Left colon (tissue), 2 donors: ENCODE measurements at places on chromosomes 12 and 14.

GRCh38 chr12:40238266-40238902 lies 13.6 kb downstream of the LRRK2 start:
- no peak for DNase-seq

DNA sequence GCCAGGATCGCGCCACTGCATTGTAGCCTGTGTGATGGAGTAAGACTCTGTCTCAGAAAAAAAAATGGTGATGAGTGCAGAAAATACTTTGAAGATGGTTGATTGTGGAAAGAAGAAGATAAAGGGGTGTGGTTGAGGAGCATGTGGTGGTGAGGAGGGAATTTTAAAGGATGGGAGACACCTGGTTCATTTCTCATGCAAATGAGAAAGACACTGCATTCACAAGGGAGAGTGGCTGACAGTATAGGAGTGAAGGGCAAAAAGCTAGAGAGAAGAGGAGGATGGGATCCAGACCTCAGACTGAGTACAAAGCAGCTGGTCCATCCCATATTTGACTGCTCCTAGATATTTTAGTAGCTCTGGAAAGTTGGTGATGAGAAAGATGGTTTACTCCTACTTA lies 206.0 kb downstream of the SNAPC1 start:
- DNase-seq = no peak

GRCh38 chr14:29743531-29743930 lies 184.1 kb downstream of the PRKD1 start:
- DNase-seq = no peak

GRCh38 chr12:98669751-98670150 lies 24.7 kb downstream of the APAF1 start:
- no peak for DNase-seq

DNA sequence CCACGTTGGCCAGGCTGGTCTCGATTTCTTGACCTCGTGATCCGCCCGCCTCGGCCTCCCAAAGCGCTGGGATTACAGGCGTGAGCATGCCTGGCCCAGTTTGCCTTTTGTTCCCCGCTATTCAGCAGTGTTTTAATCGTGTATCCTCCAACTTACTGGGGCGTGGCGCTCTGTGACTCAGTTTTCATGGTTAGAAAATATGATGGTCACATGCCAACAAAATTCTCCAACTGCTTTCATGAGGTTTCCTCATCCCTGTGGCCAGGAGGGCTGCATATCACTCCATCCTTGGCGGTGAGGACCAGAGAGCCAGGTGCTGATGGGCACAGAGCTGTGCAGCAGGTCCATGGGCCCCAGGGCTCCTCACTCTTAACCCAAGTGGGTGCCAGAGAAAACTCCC lies 33.0 kb upstream of the PRMT8 start:
- no peak for DNase-seq

GRCh38 chr14:101975231-101975630 lies 10.9 kb downstream of the DYNC1H1 start:
- DNase-seq = no peak

DNA sequence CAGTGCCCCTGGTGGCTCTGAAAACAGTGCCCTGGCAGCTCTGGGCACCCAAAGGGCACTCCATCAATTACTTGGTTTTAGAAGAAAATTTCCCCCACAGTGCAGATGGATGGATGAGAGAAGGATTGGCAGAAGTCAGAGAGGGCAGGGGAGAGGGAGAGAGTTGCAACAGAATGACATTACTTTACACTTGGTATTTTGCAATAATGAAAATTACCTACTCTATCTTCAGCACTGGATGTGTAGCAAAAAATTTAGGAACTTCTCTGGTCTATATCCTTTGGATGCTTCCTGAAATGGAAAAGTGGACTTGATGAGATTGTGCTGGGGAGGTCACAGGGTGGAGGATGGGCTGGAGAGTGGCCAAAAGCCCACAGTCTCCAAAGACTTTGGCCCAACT lies 193.2 kb downstream of the CHST11 start:
- no peak for DNase-seq

GRCh38 chr14:105056303-105056831 lies 8.9 kb downstream of the GPR132 start:
- no peak for DNase-seq

DNA sequence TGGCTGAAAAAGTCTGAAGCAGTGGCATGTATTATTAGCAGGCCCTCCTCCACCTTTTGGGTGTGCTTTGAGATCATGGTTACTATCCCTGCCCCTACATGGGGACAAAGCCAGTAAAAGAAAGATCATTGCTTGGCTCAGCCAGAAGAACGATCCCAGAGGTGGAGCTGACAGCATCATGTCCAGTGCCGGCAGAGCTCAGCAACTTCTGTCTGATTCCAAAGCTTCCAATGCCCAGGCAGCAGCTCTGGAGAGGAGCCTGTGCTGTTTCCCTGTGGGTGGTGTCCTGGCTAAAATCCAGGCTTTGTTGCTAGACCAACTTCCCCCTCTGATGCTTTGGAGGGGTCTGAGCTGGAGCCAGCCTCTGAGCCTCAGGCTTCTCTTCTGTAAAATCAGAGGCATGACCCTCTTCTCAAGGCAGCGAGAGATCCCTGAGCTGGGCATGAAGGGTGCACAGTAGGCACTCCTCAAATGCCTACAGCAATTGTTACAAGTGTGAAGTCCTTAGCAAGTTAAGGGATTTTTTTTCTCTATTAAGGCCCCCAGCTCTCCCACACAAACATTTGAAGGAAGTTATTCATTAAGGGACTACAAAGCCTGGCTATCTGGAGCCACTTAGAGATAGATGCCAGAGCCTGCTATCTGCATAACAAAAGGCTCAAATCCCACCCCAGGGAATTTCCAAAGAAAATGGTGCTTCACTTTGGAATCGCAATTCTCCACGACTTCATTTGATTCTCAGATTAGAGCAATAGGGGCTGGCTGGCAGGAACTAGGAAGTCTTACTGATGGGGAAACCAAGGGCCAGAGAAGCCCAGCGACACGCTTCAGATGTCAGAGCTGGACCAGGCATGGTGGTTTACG lies 10.9 kb upstream of the GSC start:
- no peak for DNase-seq

- DNase-seq = no peak
Observed at GRCh38 chr12:108797677-108798076, 59.7 kb downstream of the SSH1 start.

GRCh38 chr12:45907955-45908354 lies 82.4 kb downstream of the SCAF11 start:
- DNase-seq = no peak

- DNase-seq = no peak
Observed at GRCh38 chr12:69401940-69402339, 42.4 kb downstream of the YEATS4 start.

DNA sequence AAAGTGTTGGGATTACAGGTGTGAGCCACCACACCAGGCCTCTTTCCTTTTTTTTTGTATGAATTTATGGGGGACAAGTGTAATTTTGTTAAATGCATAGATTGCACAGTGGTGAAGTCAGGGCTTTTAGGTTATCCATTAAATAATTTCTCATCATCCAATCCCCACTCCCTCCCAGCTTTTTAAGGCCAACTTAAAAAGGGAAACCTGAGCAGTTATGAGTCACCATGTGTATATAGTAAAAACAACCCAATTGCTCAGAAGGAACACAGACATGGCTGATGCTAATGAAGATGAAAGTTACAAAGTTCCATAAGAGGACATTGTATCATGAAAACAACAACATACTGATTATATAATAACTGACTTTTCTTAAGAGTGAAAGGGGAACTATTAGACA lies 25.6 kb upstream of the ARID2 start:
- DNase-seq = no peak

GRCh38 chr12:127165567-127166392 lies 1101.2 kb upstream of the TMEM132C start:
- DNase-seq = peak; percentile 86

- no peak for DNase-seq
Observed at GRCh38 chr12:123056053-123056452, 75.6 kb downstream of the ARL6IP4 start.

DNA sequence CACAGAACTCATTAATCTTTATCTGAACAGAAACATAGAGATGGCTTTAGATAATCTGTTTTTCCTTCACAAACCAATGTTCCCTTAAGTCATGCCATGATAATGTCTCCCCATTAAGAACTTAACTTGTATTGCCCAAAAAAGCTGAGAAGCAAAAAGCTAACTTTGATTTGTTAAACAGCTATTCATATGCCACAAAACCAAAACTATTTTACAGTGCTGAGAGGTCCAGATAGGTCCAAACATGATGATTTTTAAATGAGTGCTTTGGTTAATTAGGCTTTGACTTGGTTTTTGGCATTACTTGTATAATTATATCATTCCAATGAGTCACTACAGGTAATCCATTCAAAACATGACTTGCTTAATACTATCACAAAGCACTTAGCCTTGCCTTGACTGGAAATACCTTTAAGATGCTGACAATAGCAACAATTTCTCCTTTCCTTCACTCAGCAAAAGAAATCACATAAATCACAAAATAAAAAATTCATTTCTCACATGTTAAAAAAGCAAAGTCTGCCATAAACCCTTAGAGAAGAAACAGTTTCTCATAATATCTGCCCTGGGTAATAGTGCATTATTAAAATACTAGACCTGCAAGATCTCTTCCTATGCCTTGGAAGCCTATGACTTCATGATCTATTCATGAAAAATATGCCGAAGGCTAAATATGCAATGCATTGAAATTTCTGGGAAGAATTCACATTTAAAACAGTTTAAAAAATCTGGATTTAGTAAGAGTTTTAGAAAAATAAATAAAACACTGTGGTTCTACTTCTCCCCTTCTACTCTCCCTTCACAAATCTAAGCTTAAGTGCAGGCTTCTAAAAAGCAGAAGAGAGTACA lies 52.0 kb upstream of the SAV1 start:
- no peak for DNase-seq

- peak; percentile 37 for DNase-seq
Observed at GRCh38 chr12:16349131-16349460, 1.7 kb downstream of the MGST1 start.

DNA sequence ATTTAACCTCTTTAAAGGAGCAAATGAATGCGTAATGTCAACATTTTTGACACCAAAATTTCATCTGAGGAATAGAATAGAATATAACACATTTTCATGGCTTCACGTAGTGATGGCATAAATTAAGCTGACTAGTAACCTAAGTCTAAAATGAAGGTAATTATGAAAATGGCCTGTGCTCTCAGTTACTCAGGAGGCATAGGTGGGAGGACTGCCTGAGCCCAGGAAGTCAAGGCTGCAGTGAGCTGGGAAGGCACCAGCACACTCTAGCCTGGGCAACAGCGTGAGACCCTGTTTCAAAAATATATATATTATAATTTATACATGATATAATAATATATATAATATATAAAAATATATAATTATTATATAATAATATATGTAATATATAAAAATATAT lies 383.2 kb upstream of the ATP2B1 start:
- DNase-seq = no peak

- no peak for DNase-seq
Observed at GRCh38 chr14:25400607-25401206, 350.8 kb upstream of the STXBP6 start.

DNA sequence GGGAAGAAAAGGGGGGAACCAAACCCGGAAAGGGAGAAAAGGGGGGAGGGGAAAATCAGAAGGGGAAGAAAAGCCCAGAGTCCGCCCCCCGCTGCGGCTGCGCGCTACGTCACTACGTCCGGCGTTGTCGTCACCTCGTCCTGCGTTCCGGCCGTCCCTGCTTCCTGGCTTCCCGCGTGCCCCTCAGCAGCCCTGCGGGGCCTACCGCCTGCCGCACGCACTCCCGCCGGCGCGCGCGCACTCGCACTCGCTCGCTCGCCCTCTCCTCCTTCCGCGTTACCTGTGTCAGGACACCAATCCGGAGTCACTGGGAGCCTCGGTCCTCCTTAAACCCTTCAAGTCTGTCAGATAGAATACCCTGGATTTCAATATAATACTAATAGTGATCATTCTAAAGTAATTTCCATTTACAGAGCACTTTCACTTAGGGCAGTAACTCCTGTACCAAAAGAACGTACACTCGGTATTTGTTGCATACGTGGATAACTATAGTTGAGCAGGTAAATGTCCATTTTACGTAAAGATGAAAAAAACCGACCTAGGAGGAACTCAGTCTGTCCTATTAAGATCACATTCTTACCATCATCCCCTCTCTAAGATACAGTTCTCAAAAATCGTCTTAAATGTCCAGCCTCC lies at the start of gene R3HDM2:
TSS of gene R3HDM2 (minus strand) at position 113 of the 636 bp plus-strand sequence. CDS start 120,615 bp downstream, outside the sequence.
- peak; percentile 97 for DNase-seq

DNA sequence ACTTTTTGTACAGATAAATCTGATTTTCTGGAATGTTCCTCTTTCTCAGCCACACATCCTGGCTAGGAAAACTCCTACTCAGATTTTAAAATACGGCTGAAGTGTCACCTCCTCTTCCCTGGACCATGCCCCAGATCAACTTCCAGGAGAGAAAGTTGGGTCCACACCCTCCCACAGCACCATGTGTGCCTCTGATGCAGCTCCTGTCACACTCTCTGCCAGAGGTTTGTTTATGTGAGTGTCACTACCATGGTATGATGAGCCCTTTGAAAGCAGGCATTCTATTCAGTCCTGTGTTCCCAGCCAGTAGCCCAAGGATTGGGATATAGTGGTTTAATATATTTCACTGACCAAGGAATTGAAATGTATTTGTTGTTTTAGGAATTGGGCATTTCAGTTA lies 287.2 kb upstream of the ATP2B1 start:
- no peak for DNase-seq

- peak; percentile 53 for DNase-seq
Observed at GRCh38 chr14:91315844-91316267, 71.4 kb upstream of the GPR68 start.

DNA sequence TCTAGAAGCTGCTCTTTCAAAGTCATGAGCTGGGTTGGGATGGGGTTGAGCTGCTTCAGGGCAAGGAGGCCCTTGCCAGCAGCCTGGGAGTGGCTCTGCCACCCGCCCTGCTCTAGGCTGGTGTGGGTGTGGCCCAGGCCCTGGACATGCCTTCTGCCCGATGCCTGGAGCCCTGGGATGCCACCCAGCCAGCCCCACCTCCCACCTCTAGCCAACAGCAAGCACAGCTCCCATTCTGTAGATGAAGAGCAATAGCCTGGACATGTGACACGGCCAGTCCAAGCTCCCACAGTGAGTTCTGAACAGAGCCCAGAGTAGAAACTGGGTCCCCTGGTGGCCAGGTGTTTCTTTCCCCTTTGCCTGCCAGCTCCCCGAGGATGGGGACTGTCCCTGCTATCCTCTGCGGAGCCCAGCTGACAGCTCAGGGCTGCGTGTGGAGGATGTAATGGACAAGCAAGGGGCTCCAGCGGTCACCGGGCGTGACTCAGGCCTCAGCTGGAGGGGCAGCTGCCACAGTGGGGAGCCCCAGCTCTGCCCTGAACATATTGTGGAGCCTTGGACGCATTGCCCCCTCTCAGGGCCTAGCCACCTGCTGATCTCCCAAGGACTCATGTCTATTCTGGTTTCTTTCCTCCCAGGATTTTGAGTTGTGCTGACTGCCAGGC lies 165.2 kb downstream of the TSPAN9 start:
- peak; percentile 29 for DNase-seq

- DNase-seq = no peak
Observed at GRCh38 chr14:51988221-51988620, 1.1 kb upstream of the RTRAF start.
